ENCODE measurements at places on chromosomes 6 and 20.

- no peak for DNase-seq
Measured at GRCh38 chr6:37513155-37513554, 13.5 kb upstream of the CCDC167 start.

DNA sequence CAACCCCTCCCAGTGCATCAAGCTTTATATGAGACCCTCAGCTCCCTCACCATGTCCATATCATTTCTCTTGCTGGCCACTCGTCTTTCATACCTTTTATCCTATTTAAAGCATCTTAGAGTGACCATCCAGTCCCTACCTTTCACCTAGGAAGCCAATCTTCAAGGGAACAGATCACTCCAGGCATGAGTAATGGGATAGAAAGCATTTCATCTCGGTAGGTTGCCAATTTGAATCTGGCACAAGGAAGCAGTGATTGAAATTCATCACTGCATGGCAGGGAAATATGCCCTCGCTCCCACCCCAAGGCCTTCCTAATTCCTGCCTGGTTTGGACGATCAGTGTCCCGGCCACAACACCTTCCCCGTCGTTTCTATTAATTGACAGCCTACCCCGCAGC is 150.4 kb downstream of the CFAP61 start:
- no peak for DNase-seq

- no peak for DNase-seq
Measured at GRCh38 chr6:105797983-105798453, 288.1 kb upstream of the PRDM1 start.

DNA sequence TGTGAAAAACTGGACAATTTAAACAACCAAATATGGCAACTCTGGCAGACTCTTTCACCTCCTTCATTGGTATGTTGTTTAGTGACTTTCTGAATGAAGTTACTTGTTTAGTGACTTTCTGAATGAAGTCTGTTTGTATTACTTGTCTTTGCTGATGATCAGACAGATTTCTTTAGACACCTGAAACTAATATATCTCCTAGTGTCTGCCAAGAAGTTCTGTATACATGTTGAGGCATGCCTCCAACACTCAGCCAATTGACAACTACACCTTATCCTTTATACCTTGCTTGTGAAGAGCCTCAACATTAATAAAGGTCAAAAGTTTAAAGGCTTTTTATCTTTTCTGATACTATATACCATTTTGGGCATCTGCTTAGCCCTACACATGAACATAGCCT is 725.4 kb upstream of the EPHA7 start:
- DNase-seq, result no peak

DNA sequence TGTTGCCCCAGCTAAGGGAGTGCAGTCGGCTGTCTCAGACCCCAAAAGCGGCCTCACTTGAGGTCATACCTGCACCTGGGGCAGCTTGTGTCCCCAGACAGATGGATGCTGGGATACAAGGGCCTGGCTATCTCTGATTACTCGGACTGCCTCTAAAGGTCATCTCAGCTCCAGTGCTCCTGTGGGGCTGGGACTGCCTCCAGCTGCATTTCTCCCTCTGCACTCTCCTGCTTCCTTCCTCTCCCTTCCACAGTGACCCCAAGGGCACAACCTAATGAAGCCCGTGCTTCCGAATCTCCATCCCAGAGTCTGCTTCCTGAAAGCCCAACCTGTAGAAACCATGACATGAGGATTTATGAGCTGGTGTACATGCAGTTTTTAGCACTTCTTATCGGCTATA is 22.8 kb upstream of the OCSTAMP start:
- no peak for DNase-seq

GRCh38 chr20:57435105-57435497 is 43.9 kb downstream of the RBM38 start:
- no peak for DNase-seq

- no peak for DNase-seq
Measured at GRCh38 chr6:136184738-136185137, 65.4 kb downstream of the MTFR2 start.

DNA sequence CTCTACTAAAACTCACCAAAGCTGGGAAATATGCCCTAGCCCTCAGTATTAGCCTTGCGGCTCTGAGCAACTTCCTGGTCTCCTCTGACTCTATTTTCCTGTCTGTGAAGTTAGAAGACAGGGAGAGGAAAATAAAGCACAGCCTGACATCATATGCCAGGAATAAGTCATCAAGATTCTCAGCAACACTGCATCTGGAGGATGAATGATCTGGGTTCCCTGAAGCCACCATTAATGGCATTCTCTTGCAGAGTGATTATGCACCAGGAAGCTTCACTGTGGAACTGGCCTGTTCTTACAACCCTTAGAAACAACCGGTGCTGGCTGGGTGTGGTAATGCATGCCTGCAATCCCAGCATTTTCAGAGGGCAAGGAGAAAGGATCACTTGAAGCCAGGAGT is 12.4 kb downstream of the ADGRF5 start:
- DNase-seq, result no peak

DNA sequence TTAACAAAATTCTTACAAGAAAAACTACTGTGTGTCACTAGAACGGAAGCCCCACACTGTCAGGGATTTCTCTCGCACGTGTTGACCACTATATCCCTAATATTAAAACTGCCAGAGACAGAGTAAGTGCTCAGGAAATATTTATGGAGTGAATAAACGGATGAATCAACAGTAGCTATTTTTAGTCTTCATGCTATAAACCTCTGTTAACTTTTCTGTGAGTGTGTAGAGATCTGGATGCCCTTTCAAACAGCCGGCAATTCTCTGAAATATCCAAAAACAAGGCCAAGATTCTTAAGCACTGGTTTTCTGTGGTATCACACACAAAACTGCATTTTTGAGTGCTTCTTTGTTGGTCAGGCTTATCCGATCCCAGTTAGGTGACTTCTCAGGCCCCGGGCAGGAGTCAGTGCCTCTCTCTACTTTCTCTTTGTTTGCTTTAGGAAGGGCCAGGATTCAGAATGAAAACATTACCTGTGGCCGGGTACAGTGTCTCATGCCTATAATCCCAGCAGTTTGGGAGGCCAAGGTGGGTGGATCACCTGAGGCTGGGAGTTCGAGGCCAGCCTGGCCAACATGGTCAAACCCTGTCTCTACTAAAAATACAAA is 15.7 kb downstream of the ATP9A start:
- no peak for DNase-seq

GRCh38 chr6:87817183-87817582 is 115.2 kb upstream of the AKIRIN2 start:
- no peak for DNase-seq

DNA sequence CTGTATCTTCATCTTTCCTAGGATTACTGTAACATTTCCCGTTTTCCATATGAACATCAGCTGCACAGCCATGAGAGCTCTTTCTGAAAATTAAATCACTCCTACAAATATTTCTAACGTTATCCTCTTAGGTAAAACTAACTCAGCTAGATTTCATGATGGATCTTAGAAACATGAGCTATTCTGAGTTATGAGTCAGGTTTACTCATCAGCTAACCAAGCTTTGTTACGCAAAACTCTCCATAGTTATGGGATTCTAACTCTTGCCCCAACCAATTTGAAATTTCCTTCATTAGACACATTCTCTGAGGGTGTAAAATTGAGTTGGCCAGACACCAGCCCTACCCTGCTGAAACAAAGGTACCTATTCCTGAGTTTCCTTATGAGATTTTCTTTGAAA is 14.0 kb downstream of the DEFB110 start:
- DNase-seq, result no peak

DNA sequence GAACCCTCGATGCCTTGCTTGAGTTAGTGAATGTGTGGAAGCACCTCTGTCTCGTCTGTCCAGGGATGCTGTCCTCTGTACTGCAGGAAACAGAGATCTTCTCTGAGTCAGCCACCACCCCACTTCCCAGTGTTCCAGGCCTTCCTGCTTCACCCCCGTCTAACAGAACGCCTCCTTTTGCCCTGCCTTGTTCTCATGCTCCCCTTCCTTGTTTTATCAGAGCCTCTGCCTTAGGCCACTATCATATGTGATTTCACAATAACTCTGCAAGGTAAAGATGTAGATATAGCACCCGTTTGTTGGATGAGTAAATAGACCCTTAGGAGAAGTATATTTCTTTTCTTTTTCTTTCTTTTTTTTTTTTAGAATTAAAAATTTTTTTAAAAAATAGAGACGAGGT is 106.7 kb upstream of the CLDN20 start:
- DNase-seq, result no peak

DNA sequence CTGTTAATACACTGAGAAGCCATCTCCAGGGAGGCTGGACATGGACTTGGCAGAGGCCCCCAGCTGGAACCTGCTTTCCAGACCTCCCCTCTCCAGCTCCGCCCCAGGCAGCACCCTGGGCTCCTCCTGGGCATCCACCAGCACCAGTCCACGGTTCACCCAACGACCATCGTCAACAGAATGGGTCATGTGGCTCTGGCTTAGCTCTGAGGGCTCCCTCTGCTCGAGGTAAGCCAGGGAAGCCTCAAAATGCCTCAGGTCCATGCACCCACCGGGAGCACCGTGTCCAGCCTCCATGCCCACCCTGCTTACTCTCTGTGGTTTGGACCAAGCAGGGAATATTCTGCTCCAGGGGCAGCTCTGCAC is 40.5 kb downstream of the WDR27 start:
- no peak for DNase-seq

DNA sequence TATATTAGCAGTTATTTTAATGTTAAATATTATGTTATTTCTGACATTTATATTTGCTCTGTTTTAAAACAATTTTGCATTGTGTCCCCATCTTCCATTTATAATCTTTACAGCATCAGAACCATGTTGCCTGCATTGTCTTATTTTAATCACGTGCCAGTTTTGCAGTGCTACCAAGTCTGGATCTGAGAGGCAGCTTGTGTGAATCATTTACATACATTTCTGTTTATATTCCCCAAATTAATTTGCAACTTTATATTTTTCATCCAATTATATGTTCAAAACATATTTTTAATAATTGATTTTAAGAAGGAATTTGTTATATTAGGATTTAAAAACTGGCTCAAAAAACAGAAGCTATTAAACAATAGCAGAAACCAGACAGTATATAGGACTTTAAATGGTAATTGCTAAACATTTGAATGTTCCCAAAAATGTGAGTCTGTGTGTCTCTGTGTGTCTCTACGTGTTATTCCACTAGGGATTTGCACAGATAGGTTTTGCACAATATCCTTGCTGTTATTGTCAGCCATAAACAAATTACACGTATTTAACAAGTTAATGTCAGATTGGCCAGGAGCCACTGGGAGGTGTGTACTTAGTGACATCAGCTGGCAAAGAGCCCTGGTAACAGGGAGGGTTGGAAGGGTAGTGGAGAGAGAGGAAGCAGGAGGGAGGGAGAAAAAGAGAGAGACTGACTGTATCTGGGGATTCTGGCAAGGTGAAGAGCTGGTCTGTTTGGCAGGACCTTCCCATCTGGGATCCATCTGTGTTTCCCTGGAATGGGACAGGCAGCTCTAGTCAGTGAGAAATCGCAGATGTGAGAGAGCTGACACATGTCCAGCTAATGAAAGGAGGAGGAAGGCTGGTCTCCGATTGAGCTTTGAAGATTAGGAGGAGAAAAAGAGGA is 72.1 kb downstream of the CBFA2T2 start:
- peak; percentile 34 for DNase-seq

- no peak for DNase-seq
Measured at GRCh38 chr6:84390334-84390733, 162.9 kb upstream of the CEP162 start.

- no peak for DNase-seq
Measured at GRCh38 chr20:6685181-6685582, 82.3 kb upstream of the BMP2 start.

- no peak for DNase-seq
Measured at GRCh38 chr6:30344191-30344867, 627 bp upstream of the RPP21 start.

- no peak for DNase-seq
Measured at GRCh38 chr20:12211361-12211760, 293.7 kb downstream of the BTBD3 start.

DNA sequence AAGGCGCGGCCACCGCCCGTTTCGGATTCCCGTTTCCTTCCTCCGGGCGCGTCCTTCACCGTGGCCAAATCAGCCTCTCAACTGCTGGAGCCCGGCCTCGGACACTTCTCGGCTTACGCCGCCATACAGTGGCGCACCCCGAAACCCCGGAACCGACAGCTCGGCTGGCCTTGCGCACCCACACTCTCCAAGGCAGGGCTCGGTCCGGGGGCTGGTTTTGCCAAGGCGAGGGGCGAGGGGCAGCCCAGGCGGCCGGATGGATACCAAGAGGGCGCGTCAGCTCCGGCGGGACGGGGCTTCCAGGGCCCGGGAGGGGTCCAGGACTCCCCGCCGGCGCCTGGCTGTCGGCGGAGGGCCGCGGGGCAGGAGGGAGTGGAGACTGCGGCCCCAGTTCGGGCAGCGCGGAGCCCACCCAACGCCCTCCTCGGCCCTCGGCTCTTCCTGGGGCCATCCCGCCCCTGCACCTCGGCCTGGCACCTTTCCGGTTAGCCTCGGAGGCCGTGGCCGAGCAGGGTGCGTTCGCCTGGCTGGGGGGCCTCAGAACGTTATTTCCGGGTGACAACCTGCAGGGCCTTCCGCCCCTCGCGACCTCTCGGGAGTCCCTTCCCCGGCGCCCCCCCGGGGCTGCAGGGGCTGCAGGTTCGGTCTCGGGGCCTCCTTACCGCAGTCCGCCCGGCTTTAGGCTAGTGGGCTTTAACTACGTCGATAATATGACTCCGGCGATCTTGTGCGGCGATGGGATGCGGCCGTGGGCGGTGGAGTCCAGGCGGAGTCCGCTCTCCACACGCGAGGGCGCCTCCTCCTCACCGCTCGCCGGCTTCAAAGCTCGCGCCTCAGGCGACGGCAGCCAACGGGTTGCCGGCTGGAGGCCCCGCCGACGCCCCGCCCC is 697 bp upstream of the CEP43 start:
- no peak for DNase-seq

- no peak for DNase-seq
Measured at GRCh38 chr6:77403424-77403823, 59.9 kb downstream of the HTR1B start.

- DNase-seq, result no peak
Measured at GRCh38 chr20:34941226-34941625, 14.4 kb downstream of the GSS start.

DNA sequence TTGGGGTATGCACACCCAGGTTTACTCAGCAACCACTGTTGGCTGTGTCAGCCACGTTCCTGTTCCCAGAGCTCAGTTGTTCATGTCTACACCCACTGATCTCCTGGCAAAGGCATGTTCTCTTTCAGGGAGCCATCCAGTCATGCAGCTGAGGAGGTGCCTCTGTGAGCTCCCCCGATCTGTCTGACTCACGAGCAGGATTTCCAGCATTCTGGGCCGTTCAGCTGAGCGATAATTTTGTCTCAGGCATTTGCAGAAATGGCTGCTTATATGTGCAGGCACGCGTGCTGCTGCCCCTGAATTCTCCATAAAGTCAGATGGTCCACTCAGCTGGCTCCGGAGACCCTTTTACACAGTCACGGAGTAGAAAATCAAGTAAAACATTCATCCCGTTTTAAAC is 78.4 kb upstream of the IYD start:
- no peak for DNase-seq

- no peak for DNase-seq
Measured at GRCh38 chr6:125547381-125547780, 202.1 kb upstream of the HEY2 start.

All from nucleus accumbens (tissue), 56 donors.